CD8-positive, alpha-beta memory T cell (primary cell): ENCODE measurements at places on chromosomes 12 and 14. TPM values are rescaled to one million over a fixed set of nuclear protein-coding genes. Genes with fewer than 3 reads are reported as not detected.

OR4K1 gene
- total RNA-seq = not detected

SLC2A3 gene
- total RNA-seq = 105 TPM

ARG2 gene
- 2.8 TPM for total RNA-seq

GRCh38 chr12:21941506-21942376 is 515 bp upstream of the ABCC9 start:
- no peak for DNase-seq
- peaks cover 13% of the 10 kb centered on the region for H3K27me3 ChIP-seq
- H3K4me1 ChIP-seq = peaks cover 14% of the 10 kb centered on the region
- H3K36me3 ChIP-seq = no peaks in the 10 kb centered on the region

- H3K4me3 ChIP-seq = no peak overlapping the region
- H3K27ac ChIP-seq = no peak overlapping the region
- no peaks in the 10 kb centered on the region for H3K4me1 ChIP-seq
These were observed 3.6 kb downstream of the SLC2A14 start for GRCh38 chr12:7869137-7869536.

DNA sequence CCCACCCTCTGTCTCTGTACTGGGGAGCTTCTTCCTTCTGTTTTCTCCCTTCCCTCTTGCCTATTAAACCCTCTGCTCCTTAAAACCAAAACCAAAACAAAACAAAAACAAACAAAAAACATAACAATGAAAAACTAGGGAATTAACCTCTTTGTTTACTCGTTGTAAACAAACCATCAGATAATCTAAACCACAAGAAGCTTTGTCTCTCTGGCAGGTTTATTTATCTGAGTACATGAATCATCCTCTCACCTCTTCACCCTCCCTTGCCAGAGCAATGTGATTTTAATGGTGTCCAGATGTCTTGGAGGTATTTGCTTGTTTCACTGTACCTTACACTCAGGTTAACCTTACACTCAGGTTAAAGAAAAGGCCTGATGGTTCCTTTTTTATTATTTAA is 66.1 kb downstream of the DYRK2 start:
- no peaks in the 10 kb centered on the region for H3K4me1 ChIP-seq
- DNase-seq = no peak
- H3K36me3 ChIP-seq = no peaks in the 10 kb centered on the region
- H3K4me3 ChIP-seq = no peak overlapping the region
- H3K27me3 ChIP-seq = no peaks in the 10 kb centered on the region

DNA sequence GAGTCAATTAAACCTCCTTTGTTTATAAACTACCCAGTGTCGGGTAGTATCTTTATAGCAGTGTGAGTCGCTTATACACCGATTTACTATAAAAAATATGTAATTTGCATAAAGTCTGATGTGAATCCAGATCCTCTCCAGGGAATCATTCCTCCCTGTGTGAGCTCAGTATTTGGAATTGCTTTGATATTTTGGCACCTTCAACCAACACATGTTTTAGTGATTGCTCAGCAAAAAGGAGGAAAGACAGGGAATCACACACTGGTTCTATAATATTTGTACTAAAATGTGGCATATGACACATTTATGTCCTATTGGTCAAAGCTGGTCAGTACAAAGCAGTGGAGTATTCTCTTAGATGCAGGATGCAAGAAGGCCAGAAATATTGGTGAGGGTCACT is 703.9 kb upstream of the ATXN7L3B start:
- H3K27me3 ChIP-seq = no peaks in the 10 kb centered on the region
- H3K27ac ChIP-seq = no peak overlapping the region
- DNase-seq = no peak

NANOG gene
- not detected for total RNA-seq

DNA sequence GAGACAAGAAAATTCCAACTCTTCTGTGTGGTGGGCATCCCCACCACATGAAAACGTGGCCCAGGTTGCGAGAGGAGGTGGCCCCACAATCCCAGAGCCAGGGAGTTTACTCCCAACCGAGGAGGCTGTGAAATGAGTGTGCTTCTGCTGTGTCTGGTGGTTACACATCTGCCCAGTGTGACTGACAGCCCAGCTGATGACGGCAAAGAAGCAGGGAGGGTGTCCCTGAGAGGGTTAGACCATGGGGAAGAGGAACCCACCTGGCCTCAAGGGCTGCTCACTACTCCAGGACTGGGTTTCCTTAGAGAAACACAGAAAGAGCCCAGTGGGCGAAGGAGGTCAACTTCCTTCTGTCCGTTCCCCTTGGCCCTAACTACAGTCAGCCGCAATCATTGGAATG is 24.6 kb downstream of the ZFP36L1 start:
- no peaks in the 10 kb centered on the region for H3K27me3 ChIP-seq
- no peak overlapping the region for H3K4me3 ChIP-seq
- H3K36me3 ChIP-seq = no peaks in the 10 kb centered on the region
- DNase-seq = no peak
- H3K27ac ChIP-seq = no peak overlapping the region

DNA sequence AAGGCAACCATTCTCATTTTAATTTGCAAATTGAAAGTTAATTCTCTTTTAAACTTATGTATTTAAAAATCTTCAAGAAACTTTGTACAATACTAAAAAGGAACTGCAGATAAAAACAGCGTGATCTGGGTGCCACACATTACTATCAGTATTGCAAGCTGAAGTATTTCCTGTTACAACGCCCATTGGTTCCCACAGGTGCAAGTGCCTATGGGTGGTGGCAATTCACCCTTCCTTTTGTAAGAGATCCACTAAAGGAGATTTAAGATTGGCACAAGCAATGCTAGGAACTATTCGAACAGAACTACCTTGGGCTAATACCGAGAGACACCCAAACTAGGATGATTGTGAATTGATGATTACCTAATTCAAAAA is 13.2 kb downstream of the TAOK3 start:
- H3K27me3 ChIP-seq = no peaks in the 10 kb centered on the region
- peak; percentile 20 for DNase-seq
- no peaks in the 10 kb centered on the region for H3K36me3 ChIP-seq
- H3K4me1 ChIP-seq = peaks cover 35% of the 10 kb centered on the region
- peak overlapping the region; percentile 64 for H3K27ac ChIP-seq

LUM gene
- not detected for total RNA-seq

FITM1 gene
- total RNA-seq = 1.1 TPM

DNA sequence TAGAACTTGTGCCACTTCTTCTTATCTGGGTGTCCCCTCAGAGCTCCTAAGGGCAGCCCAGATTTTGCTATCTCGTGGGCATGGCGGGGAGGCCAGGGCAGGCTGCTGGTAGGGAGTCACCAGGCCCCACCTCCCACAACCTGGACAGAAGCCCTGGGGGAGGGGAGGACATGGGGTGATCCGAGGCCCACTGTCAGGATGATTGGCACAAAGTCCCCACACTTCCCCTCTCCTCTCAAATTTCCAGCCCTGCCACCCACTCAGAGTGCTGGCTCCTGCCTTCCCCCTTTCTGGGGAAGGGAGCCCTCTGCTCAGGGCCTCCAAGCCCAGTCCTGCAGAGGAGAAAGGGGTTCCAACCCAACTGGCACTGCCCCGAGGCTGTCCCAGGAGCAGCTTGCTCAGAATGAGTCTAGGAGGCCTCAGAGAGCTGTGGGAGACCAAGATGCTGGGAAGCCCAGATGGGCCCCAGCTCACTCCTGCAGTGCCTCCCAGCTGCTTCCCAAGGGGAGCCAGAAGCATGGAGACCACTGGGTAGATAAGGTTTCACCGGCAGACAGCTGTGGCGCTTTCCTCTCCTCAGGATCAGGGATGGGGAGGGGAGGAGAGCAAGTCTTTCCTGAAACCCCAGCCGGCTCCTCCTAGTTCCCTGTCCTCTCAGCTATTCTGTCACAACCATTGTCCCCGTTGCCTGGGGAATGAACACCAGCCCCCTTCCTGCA is 82.8 kb downstream of the B4GALNT3 start:
- peaks cover 34% of the 10 kb centered on the region for H3K4me1 ChIP-seq
- no peak overlapping the region for H3K27ac ChIP-seq
- H3K4me3 ChIP-seq = no peak overlapping the region
- H3K36me3 ChIP-seq = no peaks in the 10 kb centered on the region
- no peak for DNase-seq
- H3K27me3 ChIP-seq = peaks cover 7% of the 10 kb centered on the region

DNA sequence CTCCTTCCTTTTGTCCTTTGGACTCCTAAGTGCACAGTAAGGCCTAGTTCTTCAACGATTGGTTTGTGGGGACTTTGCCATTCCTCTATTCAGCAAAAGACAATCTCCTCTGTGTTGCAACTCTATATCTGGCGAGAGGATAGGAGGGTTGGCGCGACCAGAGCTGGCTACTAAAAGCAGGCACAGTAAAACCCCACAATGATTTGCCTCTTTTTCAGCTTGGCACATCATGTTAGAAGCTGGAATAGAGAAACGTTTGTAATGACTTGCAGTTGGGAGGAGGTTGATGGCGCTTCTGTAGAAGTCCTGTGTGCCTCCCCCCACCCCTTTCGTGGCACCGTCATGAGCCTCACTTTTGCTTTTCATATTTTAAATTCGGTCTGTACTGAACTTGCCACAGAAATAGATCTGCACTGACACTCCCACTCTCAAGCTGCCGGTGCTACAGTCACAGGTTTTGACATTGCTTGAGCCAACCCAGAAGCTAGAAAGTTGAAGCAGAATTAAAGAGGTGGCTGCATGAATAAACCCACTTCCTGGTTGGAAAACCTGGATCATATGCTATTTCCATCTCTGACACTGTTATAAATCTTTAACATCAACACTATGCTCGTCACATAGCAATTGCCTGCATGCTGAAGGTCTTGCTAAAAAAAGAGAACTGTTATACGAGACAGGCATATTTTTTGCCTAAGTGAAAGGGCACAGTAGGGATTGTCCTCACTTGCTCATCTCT is 315.3 kb upstream of the PRICKLE1 start:
- no peaks in the 10 kb centered on the region for H3K4me1 ChIP-seq
- DNase-seq = no peak
- H3K27ac ChIP-seq = no peak overlapping the region
- no peak overlapping the region for H3K4me3 ChIP-seq

GRCh38 chr14:101196051-101196712 is 292.7 kb upstream of the RTL1 start:
- H3K36me3 ChIP-seq = no peaks in the 10 kb centered on the region
- H3K4me1 ChIP-seq = no peaks in the 10 kb centered on the region
- no peaks in the 10 kb centered on the region for H3K27me3 ChIP-seq

- H3K4me1 ChIP-seq = peaks cover 32% of the 10 kb centered on the region
- no peak for DNase-seq
- H3K4me3 ChIP-seq = peak overlapping the region; percentile 69
- no peak overlapping the region for H3K27ac ChIP-seq
These were observed 1.8 kb upstream of the GMFB start for GRCh38 chr14:54490445-54491175.

GRCh38 chr14:52189325-52189724 is 78.2 kb upstream of the PTGDR start:
- DNase-seq = no peak
- no peak overlapping the region for H3K4me3 ChIP-seq
- H3K27ac ChIP-seq = no peak overlapping the region
- no peaks in the 10 kb centered on the region for H3K36me3 ChIP-seq
- H3K4me1 ChIP-seq = no peaks in the 10 kb centered on the region
- no peaks in the 10 kb centered on the region for H3K27me3 ChIP-seq

TMEM52B gene
- not detected for total RNA-seq

DNA sequence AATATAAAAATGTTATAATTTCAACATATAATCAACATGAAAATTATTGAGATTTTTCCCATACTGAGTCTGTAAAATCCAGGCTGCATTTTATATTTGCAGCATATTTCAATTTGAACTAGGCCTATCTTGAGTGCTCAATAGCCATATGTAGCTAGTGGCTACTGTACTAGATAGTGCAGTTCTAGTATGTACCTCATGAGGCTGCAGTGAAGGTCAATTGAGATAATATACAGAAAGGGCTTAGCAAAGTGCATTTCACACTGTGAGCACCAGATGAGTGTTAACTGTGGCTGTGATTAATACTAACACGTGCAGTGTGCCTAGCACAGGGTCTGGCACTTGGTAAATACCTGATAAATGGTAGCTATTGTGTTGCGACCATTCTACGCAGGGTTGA is 5.4 kb upstream of the SLC22A17 start:
- no peak for DNase-seq
- no peak overlapping the region for H3K4me3 ChIP-seq
- H3K27ac ChIP-seq = no peak overlapping the region
- H3K27me3 ChIP-seq = no peaks in the 10 kb centered on the region

- no peak for DNase-seq
- H3K27me3 ChIP-seq = no peaks in the 10 kb centered on the region
- H3K4me1 ChIP-seq = no peaks in the 10 kb centered on the region
- no peak overlapping the region for H3K27ac ChIP-seq
- no peak overlapping the region for H3K4me3 ChIP-seq
These were observed 213.6 kb downstream of the DAD1 start for GRCh38 chr14:22375321-22375930.

DNA sequence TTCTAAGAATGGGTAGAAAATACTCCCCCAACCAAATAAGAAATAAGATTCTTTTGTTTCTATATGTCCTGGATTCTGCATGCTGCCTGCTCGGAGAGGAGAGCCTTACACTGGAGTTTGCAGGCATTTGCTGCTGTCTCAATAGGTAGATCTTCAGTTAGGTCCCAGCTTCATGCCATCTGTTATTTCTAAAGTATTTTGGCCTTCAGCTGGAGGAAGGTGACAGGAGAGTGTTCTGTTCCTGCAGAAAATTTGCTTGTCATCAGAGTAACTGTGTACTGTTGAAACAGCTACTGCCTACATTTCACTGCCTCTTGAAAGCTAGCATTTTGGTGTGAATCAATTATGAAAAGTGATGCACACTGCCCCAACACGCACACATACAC is 966.9 kb downstream of the NRXN3 start:
- H3K36me3 ChIP-seq = no peaks in the 10 kb centered on the region
- DNase-seq = no peak
- H3K27me3 ChIP-seq = no peaks in the 10 kb centered on the region
- no peak overlapping the region for H3K4me3 ChIP-seq
- H3K4me1 ChIP-seq = no peaks in the 10 kb centered on the region

GRCh38 chr12:96107236-96107635 is 71.8 kb upstream of the LTA4H start:
- DNase-seq = no peak
- no peaks in the 10 kb centered on the region for H3K27me3 ChIP-seq
- H3K4me3 ChIP-seq = no peak overlapping the region
- H3K36me3 ChIP-seq = no peaks in the 10 kb centered on the region
- peaks cover 6% of the 10 kb centered on the region for H3K4me1 ChIP-seq

CPNE6 gene
- not detected for total RNA-seq

- no peak for DNase-seq
- H3K27me3 ChIP-seq = no peaks in the 10 kb centered on the region
- no peak overlapping the region for H3K27ac ChIP-seq
- no peaks in the 10 kb centered on the region for H3K36me3 ChIP-seq
- no peaks in the 10 kb centered on the region for H3K4me1 ChIP-seq
- no peak overlapping the region for H3K4me3 ChIP-seq
These were observed 31.6 kb downstream of the KCNC2 start for GRCh38 chr12:75177997-75178396.
